ENCODE measurements at places on chromosomes 5 and 9. TPM values are rescaled to one million over a fixed set of nuclear protein-coding genes. Genes with fewer than 3 reads are reported as not detected.

The GRM6 gene
- total RNA-seq: not detected

The SYK gene
- total RNA-seq: 26.7 TPM

GRCh38 chr5:132621699-132622098, 36.3 kb upstream of the IL13 start:
- DNase-seq: no peak

The SOX30 gene
- not detected for total RNA-seq

The BASP1 gene
- total RNA-seq: 46.9 TPM

The SPINK1 gene
- 3.7 TPM for total RNA-seq

DNA sequence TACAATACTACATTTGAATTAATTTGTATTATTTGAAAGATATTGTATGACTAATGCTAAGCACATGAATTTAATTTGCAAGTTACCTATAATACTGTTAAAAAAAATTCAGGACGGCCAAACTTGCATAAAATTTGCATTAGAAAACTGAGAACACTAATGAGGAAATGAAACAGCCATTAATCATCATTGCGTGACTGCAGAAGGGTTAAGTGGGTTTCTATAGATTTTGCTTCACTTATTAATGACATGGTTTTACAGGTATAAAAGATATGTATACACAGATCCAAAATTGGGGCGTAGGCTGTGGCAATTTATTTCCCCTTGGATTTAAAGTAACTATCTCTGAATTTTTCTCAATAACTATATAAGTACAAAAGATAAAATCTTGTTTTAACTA, 882.6 kb downstream of the PTPRD start:
- DNase-seq: no peak

DNA sequence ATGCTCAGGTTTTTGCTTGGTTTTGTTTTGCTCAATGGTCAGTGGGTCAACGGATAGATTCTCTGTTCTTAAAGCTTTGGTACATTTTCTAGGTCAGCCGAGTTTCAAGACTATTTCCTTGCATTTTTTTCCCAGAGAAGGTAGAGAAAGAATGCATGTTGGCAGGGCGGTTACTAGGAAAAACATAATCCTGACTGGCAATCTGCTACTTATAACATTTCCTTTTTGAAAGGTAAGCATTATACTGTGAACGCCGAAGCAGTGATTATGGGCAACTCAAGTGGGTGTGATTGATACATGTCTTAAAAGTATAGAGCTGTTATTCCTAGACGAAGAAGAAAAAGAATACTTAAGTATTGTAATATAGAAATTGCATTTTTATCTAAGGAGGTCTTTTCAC, 273.2 kb downstream of the MAST4 start:
- no peak for DNase-seq

All from mesenteric fat pad (tissue), 1 donor.